CD14-positive monocyte (primary cell): ENCODE measurements at places on chromosomes 7 and 10. TPM values are rescaled to one million over a fixed set of nuclear protein-coding genes. Genes with fewer than 3 reads are reported as not detected.

Gene NRCAM
- not detected in 2 replicates for polyA plus RNA-seq

Gene SPRN
- polyA plus RNA-seq, result not detected

Gene UNC5B
- 0.72 and 0.98 TPM in 2 replicates for polyA plus RNA-seq

Gene PLCE1
- not detected in 2 replicates for polyA plus RNA-seq

Gene BAIAP2L1
- not detected in 2 replicates for polyA plus RNA-seq

Gene STEAP1B
- not detected in 2 replicates for polyA plus RNA-seq

Gene ATOH7
- not detected for polyA plus RNA-seq

Gene STMP1
- polyA plus RNA-seq, result 88.8 TPM

Gene SFTPA1
- polyA plus RNA-seq, result not detected in 2 replicates

Gene CTAGE4
- polyA plus RNA-seq, result not detected

Gene GNAT3
- polyA plus RNA-seq, result not detected in 2 replicates

Gene BHLHA15
- not detected in 2 replicates for polyA plus RNA-seq

Gene GDF2
- not detected for polyA plus RNA-seq

Gene GOLGA7B
- 0.03 TPM in 1 of 2 replicates, not detected in the other for polyA plus RNA-seq

Gene FAM25G
- not detected in 2 replicates for polyA plus RNA-seq

Gene SEMA3D
- not detected for polyA plus RNA-seq

Gene SUN3
- polyA plus RNA-seq, result not detected

Gene C7orf57
- not detected for polyA plus RNA-seq

Gene PRKG1
- not detected for polyA plus RNA-seq

Gene C10orf105
- polyA plus RNA-seq, result 1.9 and 2.4 TPM in 2 replicates

Gene ZCWPW1
- polyA plus RNA-seq, result 1.2 TPM

Gene NEUROD6
- not detected for polyA plus RNA-seq

Gene ADCY1
- not detected in 2 replicates for polyA plus RNA-seq

Gene DPYSL4
- polyA plus RNA-seq, result 0.08 and 0.27 TPM in 2 replicates

Gene FBXO24
- polyA plus RNA-seq, result 0.75 and 1.2 TPM in 2 replicates

Gene PVRIG
- 0.38 TPM for polyA plus RNA-seq
